Activated CD4-positive, alpha-beta T cell treated with anti-CD3 and anti-CD28 coated beads, Interleukin-2, amount 50 U/mL, for 48 hours (primary cell): ENCODE measurements at places on chromosomes 11 and 22.

DNA sequence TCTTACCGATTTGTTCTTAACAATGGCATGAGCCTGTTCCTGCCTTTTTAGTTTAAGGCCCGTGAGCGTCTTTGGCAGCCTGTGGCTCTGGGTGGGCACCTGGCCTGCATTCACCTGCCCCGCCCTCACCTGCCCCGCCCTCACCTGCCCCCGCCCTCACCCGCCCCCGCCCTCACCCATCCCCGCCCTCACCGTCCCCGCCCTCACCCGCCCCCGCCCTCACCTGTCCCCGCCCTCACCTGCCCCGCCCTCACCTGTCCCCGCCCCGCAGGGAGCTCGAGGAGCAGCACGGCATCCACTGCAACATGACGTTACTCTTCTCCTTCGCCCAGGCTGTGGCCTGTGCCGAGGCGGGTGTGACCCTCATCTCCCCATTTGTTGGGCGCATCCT is 14.2 kb downstream of the GATD1 start:
- DNase-seq, result no peak

GRCh38 chr11:133699071-133699470 is 146.2 kb downstream of the SPATA19 start:
- DNase-seq, result no peak

DNA sequence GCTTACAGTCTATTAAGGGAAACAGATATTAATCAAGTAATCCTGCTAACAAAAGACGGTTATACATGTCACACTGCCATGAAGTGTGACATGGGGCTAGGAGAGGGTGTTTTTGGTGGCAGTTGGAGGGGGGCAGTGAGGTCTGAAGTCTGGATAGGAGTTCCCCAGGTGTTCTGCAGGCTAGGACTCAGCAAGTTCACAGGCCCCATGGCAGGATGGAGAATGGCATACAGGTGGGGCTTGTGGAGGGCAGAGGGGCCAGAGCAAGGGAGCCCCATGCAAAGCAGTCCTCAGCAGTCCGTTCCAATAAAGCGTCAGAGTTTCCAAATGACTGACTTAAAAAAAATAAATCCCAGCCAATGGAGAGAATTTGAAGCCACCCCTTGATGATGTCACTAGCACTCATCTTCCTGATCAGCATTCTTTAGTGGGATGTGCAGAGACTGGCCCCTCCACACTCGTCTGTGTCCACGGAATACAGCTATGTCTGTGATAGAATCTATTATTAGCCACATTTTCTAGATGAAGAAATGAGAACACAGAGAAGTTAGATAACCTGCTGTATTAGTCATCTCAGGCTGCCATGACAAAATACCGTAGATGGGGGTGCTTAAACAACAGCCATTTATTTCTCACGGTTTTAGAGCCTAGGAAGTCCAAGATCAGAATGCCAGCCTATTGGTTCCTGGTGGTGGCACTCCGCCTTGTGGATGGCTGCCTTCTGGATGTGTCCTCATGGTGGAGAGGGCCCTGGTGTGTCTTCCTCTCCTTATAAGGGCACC is 32.6 kb downstream of the PRDM11 start:
- no peak for DNase-seq

DNA sequence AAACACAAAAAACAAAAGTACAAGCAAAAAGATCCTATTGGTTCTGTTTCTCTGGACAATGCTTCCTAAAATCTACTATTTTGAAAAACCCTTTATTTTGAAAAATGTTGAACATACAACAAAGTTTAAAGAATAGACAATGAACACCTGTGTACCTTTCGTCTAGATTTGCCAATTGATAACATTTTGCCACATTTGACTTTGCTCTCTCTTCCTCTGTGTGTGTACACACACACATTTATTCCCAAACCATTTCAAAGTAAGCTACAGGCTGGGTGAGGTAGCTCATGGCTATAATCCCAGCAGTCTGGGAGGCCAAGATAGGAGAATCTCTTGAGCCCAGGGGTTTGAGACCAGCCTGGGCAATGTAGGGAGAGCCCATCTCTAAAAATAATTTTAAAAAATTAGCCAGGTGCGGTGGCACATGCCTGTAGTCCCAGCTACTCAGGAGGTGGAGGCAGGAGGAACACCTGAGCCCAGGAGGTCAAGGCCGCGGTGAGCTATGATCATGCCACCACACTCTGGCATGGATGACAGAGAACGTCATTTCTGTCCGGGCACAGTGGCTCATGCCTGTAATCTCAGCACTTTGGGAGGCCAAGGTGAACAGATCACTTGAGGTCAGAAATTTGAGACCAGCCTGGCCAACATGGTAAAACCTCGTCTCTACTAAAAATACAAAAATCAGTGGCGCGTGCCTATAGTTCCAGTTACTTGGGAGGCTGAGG is 5.3 kb upstream of the PSMC3 start:
- no peak for DNase-seq

DNA sequence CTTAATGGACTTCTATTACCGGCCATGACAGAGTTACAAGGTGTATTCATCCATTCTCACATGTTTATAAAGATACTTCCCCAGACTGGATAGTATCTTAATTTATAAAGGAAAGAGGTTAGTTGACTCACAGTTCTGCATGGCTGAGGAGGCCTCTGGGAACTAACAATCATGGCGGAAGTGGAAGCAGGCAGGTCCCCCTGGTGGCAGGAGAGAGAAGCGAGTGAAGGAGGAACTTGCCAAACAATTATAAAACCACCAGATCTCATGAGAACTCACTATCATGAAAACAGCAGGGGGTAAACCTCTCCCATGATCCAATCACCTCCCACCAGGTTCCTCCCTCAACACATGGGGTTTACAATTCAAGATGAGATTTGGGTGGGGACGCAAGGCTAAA is 170.0 kb upstream of the PDGFD start:
- DNase-seq, result peak; percentile 6

DNA sequence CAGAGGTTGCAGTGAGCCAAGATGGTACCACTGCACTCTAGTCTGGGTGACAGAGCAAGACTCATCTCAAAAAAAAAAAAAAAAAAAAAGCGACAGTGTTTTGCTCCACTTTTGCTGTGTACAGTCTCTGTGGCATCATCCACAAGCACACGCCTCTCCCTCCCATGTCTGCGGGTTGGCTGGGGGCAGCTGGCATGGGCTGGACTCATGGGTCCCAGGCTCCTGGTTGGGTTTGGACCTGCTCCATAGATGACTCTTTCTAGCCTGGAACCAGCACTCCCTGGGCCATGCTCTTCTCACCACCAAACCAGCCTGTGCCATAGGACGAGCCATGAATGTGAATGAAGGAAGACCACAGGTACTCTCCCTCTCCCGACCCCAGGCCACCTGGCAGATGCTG is 7.9 kb upstream of the WNT11 start:
- DNase-seq, result no peak

- DNase-seq, result no peak
Measured at GRCh38 chr11:33134276-33134675, 27.0 kb downstream of the CSTF3 start.

GRCh38 chr11:115126092-115126491 is 378.1 kb downstream of the CADM1 start:
- DNase-seq, result no peak

DNA sequence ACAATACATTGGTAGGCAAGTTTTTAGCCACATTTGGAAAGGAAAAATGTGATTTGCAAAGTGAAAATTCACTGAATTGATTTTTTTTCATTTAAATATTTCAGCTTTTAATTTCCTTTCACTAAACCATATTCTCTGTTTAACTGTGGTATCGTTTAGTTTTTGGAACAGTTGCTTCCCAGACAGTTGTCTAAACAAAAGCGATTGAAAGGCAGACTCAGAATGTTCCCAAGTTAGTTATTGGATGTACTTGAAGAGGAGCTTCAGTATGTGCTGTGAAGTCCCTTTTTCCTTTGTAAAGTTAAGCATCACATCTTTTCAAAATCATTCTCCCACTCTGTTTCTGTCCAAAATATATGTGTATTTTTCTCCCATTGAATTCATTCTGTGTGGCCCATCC is 623.4 kb upstream of the LUZP2 start:
- no peak for DNase-seq

GRCh38 chr22:35674335-35674734 is 26.1 kb downstream of the APOL6 start:
- no peak for DNase-seq

- no peak for DNase-seq
Measured at GRCh38 chr22:25347752-25348102, 128.3 kb downstream of the CRYBB2 start.

DNA sequence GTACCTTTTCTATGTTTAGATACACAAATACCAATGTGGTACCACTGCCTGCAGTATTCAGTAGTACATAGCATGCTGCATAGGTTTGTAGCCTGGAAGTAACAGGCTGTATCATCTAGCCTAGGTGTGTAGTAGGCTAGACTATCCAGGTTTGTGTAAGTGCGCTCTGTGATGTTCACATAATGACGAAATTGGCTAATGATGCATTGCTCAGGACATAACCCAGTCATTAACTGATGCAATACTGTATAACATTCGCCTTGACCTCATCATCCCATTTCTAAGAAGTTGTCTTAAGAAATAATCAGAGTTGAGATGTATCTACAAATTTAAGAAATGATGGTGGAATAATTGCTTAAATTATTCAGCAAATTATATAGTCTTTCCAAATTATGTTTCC is 116.0 kb upstream of the TIMP3 start:
- DNase-seq, result no peak
